Body of pancreas (tissue), 4 donors: ENCODE measurements at places on chromosomes 11 and 22.
A peak's percentile ranks its signal among the peaks of the same experiment; 100 is the strongest.

GRCh38 chr22:40322021-40322420 lies 24.3 kb upstream of the ADSL start:
- DNase-seq = no peak
- no peaks in the 10 kb centered on the region for H3K27me3 ChIP-seq
- no peaks in the 10 kb centered on the region for H3K36me3 ChIP-seq

- peak overlapping the region; percentile 98 for H3K27ac ChIP-seq
- DNase-seq = no peak
- H3K4me3 ChIP-seq = peak overlapping the region; percentile 82
- no peaks in the 10 kb centered on the region for H3K27me3 ChIP-seq
Measured at GRCh38 chr11:11843642-11844041, 1.9 kb downstream of the USP47 start.

DNA sequence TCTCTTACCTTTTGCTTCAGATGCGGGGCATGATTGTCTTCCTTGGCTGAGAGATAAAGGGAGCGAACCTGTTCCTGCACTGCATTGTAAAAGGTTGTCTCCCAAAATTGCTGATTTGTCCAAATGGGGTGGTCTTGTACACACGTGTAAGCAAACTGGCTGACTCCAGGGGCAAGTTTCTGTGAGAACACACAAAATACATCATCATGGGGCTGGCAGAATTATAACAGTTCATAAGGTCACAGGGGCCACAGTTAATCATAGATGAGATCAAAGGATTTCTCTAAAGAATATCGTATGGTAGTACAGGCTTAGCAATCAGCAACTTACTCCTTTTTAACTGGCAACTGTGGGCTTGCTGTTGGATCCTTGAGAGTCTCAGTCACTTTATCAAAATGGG lies 194.3 kb downstream of the SWAP70 start:
- no peak for DNase-seq
- no peak overlapping the region for H3K4me3 ChIP-seq
- H3K27ac ChIP-seq = no peak overlapping the region
- H3K27me3 ChIP-seq = no peaks in the 10 kb centered on the region
- H3K36me3 ChIP-seq = no peaks in the 10 kb centered on the region

DNA sequence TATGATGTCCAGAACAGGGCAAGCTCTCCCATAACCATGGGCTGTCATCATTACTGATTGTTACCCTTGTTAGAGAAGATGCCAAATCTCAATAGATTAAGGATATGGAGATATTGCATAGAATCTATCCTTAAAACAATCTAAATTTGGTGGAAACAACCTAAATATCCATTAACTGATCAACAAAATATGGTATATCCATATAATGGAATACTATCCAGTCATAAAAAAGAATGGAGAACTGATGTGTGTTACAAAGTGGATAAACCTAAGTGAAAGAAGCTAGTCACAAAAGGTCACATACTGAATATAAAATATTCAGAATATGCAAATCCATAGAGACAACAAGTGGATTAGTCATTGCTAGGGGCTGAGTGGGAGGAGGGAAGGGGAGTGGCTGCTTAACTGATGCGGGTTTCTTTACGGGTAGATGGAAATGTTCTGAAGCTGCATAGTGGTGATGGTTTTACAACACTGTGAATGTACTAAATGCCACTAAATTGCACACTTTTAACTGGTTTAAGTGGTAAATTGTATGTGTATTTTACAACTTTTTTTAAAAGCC lies 36.1 kb upstream of the SMCO4 start:
- no peaks in the 10 kb centered on the region for H3K4me1 ChIP-seq
- H3K27me3 ChIP-seq = no peaks in the 10 kb centered on the region
- DNase-seq = no peak
- no peak overlapping the region for H3K27ac ChIP-seq

DNA sequence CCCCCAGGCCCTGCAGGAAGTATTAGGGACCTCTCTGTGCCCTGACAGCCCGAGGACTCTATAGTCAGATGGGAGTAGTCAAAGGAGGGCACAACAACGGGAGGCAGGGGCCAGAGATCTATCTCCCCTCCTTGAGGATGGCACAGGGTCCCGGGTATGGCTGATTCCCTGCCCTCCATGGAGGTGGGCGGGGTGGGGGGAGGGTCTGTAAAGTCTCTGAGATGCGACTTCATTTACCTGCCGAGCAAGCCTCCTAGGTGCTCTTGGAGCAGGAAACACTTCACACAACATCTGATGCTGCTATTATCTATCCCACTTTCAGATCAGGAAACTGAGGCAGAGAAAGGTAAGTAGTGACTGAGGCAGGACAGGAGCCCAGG lies 769 bp upstream of the CDC42EP1 start:
- H3K27ac ChIP-seq = peak overlapping the region; percentile 99
- peaks cover 74% of the 10 kb centered on the region for H3K4me1 ChIP-seq
- H3K36me3 ChIP-seq = no peaks in the 10 kb centered on the region
- DNase-seq = no peak
- no peaks in the 10 kb centered on the region for H3K27me3 ChIP-seq
- no peak overlapping the region for H3K4me3 ChIP-seq

DNA sequence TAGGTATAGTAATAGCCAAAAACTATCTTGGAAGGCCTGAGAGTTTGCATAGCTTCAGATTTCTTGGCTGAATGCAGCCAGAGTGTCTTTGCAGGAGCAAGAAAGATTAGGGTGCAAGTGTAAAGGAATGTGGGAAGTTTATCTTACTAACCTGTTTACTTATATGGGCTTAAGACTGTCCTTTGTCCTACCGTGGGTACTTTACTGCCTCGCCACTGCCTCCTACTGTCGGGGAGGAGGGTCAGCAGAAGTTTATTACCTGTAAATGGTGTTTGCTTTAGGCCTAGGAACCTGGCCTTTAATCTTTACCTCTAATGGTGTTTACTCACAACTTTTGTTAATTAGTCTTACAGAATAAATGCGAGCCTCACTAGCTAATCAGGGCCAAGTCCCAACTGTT lies 633.8 kb downstream of the DLG2 start:
- no peak for DNase-seq
- H3K27ac ChIP-seq = no peak overlapping the region
- no peaks in the 10 kb centered on the region for H3K4me1 ChIP-seq
- H3K27me3 ChIP-seq = no peaks in the 10 kb centered on the region
- no peak overlapping the region for H3K4me3 ChIP-seq
- H3K36me3 ChIP-seq = no peaks in the 10 kb centered on the region

GRCh38 chr11:2132874-2133240 lies 6.3 kb downstream of the IGF2 start:
- no peak overlapping the region for H3K27ac ChIP-seq
- no peak for DNase-seq
- H3K36me3 ChIP-seq = no peaks in the 10 kb centered on the region
- peaks cover 10% of the 10 kb centered on the region for H3K4me1 ChIP-seq

GRCh38 chr11:68371171-68372041 lies 59.0 kb downstream of the LRP5 start:
- H3K36me3 ChIP-seq = no peaks in the 10 kb centered on the region
- H3K4me1 ChIP-seq = peaks cover 21% of the 10 kb centered on the region
- no peaks in the 10 kb centered on the region for H3K27me3 ChIP-seq
- no peak overlapping the region for H3K4me3 ChIP-seq

DNA sequence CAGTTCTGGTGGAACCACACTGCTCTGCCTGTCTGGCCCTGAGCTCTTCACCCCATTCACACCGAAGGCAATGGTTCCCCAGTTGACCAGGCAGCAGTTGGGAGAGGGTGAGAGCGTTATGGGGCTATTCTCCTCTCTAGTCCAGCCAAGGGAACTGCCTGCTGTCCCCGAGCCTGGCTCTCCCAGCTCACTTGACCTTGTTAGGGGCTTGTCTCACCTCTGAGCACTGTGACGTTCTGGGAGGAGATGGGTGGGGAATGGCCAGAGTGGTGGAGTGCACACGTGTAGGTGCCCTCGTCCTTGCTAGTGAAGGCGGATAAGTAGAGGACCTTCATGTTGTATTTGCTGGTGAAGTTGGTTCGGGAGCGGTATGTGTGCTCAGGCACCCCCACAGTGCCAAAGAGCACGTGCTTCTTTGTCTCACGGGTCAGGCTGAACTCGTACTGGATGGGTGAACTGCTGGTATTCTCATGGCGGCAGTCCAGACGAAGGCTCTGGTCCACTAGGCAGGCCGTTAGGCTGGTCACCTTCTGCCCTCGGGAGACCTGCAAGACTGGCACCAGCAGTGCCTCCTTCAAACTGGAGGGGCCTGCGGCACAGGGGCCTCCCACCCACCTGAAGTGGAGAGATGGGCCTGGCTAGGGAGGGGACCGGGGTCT lies 3.0 kb downstream of the THY1 start:
- no peaks in the 10 kb centered on the region for H3K27me3 ChIP-seq
- H3K36me3 ChIP-seq = no peaks in the 10 kb centered on the region
- H3K4me1 ChIP-seq = peaks cover 11% of the 10 kb centered on the region
- DNase-seq = no peak
- no peak overlapping the region for H3K4me3 ChIP-seq

DNA sequence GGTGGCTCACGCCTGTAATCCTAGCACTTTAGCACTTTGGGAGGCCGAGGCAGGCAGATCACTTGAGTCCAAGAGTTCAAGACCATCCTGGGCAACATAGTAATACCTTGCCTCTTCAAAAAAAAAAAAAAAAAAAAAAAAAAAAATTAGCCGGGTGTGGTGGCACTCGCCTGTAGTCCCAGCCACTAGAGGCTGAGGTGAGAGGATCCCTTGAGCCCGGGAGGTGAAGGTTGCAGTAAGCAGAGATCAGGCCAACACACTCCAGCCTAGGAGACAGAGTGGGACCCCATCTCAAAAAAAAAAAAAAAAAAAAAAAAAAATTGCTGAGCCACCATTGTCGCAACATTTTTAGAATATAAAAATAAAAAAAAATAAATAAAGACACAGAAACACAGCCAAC lies 7.6 kb downstream of the CKAP5 start:
- H3K27me3 ChIP-seq = no peaks in the 10 kb centered on the region
- no peak overlapping the region for H3K27ac ChIP-seq
- no peak overlapping the region for H3K4me3 ChIP-seq
- peaks cover 12% of the 10 kb centered on the region for H3K4me1 ChIP-seq
- no peaks in the 10 kb centered on the region for H3K36me3 ChIP-seq

DNA sequence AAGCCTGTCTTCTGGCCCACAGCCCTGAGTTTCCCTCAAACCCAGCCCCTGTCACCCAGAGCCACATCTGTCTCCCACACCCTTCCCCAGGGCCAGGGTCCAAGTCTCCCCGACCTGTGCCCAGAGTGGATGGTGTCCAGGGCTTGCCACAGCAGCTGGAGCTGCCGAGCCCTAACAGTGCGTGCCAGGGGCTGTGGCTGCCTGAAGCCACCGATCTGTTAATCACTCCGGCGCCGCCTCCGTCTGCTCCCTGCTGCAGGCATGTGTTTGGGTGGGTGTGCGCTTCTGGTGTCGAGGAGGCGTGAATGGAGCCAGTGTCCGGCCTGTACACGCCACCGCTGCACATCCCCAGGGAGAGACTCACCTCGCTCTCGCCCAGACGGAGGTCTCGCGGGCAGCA lies 26.1 kb downstream of the SHISAL1 start:
- DNase-seq = no peak
- no peaks in the 10 kb centered on the region for H3K36me3 ChIP-seq
- H3K27ac ChIP-seq = no peak overlapping the region
- no peaks in the 10 kb centered on the region for H3K4me1 ChIP-seq
- no peak overlapping the region for H3K4me3 ChIP-seq
